DMS53 (cell line): ENCODE measurements at places on chromosomes 11 and 22.

- DNase-seq = no peak
Observed at GRCh38 chr11:60982184-60982583, 10.7 kb downstream of the CD6 start.

- DNase-seq = no peak
Observed at GRCh38 chr11:134932761-134933160, 520.7 kb upstream of the B3GAT1 start.

- DNase-seq = peak; percentile 62
Observed at GRCh38 chr11:15745266-15745665, 611.1 kb downstream of the SOX6 start.

DNA sequence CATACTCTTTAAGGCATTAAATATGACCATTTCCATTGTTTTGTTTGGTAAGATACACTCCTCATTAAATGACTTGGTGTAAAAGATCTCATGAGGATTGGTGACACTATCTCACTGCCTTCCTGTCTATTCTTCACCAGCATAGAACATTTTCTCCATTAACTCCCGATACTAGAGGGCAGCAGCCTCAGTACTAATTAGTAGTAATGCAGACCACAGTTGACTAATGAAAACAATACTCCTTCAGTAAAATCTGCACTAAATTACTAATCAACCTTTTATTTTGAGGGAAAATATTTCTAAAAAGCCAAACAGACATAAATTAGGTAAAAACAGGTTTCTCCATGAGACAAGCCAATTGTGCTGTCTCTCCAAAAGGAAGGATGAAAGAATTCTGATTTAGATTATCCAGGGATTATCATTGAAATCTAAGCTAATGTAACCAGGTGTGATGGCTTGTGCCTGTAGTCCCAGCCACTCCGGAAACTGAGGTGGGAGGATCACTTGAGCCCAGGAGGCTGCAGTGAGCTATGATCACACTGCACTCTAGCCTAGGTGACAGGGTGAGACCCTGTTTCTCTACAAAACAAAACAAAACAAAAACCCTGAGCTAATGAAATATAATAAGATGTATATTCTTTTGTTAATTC, 9.4 kb downstream of the PGM2L1 start:
- DNase-seq = peak; percentile 93

DNA sequence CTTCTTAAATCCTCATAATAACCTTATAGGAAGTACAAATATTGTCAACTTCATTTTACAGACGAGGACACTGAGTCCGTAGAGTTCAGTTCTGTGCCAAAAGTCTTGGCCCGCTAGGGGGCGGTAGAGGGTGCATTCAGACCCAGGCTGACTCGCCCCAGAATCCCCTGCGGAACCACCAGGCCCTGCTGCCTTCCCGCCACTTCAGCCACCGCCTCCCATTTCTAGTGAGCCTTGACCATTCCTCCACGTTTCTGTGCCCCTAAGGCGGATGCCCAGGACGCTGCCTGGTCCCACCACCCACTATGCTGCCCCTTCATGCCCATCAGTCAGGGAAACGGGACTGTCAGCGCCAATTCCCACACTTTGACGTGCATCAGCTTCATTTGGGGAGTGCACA, 19.1 kb downstream of the SYT13 start:
- DNase-seq = peak; percentile 53

DNA sequence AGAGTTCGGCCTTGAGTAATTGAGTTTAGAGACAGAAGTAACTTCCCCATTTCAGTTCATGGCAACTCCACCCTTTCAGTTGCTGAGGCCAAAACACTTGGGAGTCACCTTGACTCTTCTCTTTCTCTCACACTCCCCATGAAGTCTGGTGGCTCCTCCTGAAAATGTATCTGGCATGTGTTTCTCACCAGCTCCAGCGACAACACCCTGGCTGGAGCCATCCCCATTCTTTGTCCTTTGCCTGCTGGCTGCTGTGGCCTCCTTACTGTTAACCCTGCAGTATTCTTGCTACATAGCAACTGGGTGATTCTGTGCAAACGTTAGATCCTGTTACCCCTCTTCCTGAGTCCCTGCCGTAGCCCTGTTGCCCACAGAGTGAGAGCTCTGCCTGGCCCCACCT, 23.8 kb downstream of the SLC6A5 start:
- DNase-seq = no peak

- DNase-seq = peak; percentile 44
Observed at GRCh38 chr22:26444777-26445176, 15.7 kb downstream of the ASPHD2 start.

GRCh38 chr11:71542879-71543777, 5.1 kb upstream of the KRTAP5-9 start:
- DNase-seq = no peak

DNA sequence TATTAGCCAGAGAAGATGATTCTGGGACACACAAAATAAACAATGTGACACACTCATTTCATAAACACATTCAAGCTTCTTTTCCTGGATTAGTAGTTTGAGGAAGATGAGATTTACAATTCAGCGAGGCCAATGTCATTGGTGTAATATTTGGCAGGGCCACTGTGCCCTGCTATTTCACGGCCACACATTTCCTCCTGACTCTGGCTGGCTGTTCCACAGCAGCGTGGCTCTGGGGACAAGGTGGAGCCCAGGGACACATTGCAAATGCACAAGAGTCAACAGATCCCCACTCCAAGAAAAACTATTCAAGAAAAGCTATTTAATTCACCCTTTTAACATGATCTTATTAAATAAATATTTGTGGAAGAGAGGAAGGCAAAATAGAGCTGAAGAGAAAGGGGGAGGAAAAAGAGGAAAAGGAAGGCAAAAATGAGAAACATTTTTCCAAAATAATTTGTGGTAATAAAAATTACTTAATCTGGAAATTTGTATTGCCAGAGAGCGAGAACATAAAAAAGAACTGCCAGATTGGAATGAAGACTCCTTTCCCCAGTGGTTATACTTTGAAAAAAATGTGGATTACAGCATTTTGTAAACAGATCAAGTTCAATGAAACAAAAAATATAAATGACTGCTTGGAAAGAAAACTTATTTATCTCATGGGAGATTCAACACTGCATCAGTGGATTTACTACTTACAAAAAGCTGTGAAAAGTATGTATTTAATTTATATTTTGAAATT, 27.1 kb downstream of the NXPE2 start:
- peak; percentile 11 for DNase-seq

DNA sequence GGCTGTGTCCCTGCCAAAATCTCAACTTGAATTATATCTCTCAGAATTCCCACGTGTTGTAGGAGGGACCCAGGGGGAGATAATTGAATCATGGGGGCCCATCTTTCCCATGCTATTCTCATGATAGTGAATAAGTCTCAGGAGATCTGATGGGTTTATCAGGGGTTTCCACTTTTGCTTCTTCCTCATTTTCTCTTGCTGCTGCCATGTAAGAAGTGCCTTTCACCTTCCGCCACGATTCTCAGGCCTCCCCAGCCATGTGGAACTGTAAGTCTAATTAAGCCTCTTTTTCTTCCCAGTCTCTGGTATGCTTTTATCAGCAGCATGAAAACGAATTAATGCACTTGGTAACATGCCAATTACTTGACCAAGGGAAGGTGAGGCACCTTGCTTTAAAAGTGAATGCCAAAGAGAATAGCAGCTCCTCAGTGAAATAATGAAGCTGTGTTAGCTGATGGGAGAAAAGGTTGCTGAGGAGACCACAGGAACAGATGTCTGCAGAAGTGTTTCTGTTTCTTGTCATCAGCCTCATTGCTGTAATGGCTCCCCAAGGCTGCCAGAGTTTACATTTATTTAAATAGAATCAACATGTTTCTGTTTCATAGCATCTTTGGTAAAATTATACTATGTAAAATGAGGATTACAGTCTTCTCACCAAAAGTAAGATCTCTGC, 89.0 kb upstream of the CD44 start:
- DNase-seq = no peak

DNA sequence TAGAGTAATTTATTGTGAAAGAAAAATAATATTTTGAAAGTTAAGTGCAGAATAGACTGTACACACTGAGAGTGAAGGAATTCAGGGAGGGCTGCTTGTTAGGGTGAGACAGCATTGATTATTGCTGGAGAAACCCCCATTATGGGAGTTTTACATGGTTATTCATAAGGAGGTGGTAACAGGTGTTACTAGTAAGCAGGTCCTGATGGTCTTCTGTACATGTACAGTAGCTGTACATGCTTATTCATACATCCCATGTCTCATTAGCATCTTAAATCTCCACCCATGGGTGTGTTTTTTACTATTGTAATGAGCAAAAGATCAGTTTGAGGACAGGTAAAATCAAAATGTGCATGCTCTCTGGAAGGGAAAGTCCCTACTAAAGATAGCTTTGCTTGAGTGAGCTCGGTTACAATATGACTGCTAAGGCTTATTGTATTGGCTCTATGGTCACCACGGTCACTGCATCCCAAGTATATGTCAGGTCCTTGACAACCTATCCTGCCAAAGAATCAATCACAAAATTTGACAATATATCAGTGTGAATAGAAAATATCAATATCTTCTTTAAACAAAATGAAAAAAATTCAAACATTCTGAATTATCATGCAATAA, 6.2 kb downstream of the KDM4F start:
- no peak for DNase-seq

GRCh38 chr22:29330753-29331152, 15.3 kb upstream of the RASL10A start:
- no peak for DNase-seq

- peak; percentile 76 for DNase-seq
Observed at GRCh38 chr22:31753005-31753633, 700 bp upstream of the DEPDC5 start.

GRCh38 chr22:25718135-25718840, 23.7 kb upstream of the MYO18B start:
- DNase-seq = no peak

GRCh38 chr11:36744375-36745168, 146.5 kb upstream of the RAG2 start:
- DNase-seq = peak; percentile 82

GRCh38 chr11:44839458-44840084, 111.1 kb downstream of the TP53I11 start:
- no peak for DNase-seq

GRCh38 chr11:62724171-62724570, 3.1 kb downstream of the HNRNPUL2 start:
- no peak for DNase-seq
